ENCODE measurements at places on chromosomes 11 and 22. TPM values are rescaled to one million over a fixed set of nuclear protein-coding genes. Genes with fewer than 3 reads are reported as not detected.

GRCh38 chr11:123505546-123506299, 75.7 kb downstream of the GRAMD1B start:
- DNase-seq, result no peak

- DNase-seq, result no peak
Measured at GRCh38 chr22:44133901-44134571, 46.7 kb upstream of the PARVG start.

Gene LSP1
- 85.5 TPM for total RNA-seq

DNA sequence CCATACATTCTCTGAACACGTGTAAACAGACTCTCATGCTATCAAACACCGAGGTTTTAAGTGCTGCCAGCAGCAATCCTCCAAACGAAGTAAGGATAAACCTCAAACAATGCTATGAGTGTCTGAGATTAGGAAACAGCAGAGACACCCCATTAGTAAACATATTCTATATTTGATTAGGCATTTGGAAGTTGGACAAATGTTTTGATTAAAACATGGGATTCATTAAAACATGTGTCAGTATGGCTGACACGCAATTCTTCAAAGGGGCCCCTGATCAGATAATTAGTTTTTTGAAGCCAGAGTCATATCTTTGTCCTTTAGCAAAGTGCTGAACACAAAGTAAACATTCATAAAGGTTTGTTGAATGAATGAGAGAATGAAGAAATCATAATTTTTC, 33.2 kb upstream of the BLID start:
- DNase-seq, result no peak

DNA sequence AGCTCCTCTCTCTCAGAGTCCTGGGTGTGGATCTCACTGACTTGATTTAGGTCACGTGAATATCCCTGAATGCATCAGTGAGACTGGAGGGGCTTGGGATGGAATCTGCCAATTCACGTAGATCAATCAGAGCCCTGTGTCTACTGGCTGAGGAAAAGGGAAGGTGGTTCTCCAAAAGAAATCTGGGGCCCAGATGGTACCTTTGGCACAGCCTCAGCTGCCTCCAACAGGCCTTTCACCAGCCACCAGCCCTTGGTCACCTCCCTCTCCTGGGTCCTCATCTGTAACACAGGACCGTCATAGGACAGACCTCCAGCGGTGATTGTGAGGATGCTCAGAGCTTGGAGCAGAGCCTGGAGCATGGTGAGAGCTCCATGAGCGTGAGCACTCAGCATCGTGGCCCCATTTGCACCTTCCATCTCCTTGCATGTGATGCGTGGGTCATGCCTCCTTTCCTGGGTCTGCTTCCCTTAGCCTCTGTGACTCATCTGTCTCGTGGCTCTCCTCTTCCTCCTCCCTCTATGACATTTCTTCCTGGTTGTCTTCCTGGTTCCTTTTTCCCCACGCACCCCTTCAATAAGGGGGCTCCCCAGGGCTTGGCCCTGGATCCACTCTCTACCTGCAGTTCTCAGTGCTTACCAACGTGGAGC, 7.5 kb upstream of the MIEF1 start:
- no peak for DNase-seq

- DNase-seq, result no peak
Measured at GRCh38 chr11:116376054-116376453, 396.7 kb downstream of the BUD13 start.

Gene SCGB1A1
- total RNA-seq, result not detected

DNA sequence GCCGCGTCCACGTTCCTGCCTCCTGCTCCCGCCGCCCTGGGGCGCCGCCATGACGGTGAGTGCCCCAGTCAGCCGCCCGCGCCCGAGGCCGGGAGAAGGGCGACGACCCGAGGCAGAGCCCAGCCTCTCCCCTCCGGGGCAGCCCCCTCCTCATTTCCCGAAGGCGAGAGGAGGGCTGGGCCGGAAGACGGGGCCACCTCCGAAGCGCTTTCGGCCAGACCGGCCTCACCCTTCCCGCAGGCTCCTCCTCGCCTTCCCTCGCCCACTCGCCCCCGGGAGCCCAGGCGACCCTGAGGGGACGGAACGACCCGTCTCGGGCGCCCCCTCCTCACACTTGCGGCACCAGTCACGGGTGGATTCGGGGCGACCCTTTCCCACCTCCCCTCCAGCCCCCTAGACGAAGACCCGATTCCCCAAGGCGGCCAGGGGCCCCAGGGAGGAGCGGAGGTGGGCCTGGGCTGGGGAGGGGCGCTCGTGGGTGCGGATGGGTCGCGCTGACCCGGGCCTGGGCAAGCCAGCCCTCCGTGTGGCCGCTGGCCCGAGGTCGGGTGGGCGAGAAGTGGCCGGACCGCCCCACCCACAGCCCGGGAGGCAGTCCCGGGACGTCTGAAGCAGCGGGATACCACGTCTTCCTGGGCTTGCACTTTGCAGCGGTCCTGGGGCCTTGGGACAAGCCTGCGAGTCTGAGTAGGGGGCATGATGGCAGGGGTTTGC, 49.7 kb downstream of the TRIOBP start:
- peak; percentile 18 for DNase-seq

Gene CARD10
- total RNA-seq, result 5.5 TPM

- no peak for DNase-seq
Measured at GRCh38 chr11:11449327-11449726, 96.3 kb upstream of the CSNK2A3 start.

GRCh38 chr11:57378186-57378585, 2.8 kb downstream of the PRG3 start:
- DNase-seq, result no peak

- DNase-seq, result no peak
Measured at GRCh38 chr11:36330411-36330810, 34.3 kb downstream of the PRR5L start.

DNA sequence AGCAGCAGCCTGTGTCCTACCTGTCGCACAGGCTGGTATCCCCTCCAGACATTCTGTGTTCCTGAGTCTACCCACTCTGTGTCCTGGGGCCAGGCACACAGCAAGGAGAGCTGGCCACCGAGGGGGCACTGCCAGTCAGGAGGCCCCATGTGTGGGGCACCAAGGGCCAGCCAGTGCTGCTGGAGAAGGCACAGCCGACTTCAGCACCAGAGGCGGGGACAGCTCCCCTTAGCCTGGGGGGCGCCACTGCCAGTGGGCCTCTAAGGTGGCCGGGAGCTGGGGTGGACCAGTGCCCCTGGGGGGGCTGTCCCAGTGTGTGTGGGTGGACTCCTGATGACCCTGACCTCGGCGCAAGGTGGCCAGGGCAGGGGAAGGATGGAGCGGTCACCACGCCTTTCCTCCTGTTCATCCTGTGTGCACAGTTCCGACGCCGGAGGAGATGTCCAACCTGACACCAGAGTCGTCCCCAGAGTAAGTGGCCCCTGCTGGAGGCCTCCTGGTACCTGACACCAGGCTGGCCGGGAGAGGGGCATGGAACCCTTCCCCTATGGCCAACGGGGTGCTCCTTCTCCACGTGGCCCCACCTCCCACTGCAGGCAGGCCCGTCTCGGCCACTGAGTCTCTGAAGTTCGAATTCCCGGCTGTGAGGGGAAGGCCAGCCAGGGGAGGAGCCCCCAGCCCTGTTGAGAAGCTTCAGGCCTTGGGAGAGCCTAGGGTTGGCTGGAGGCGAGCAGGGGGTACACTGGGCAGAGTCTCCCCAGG, 35.4 kb downstream of the MOB2 start:
- DNase-seq, result no peak

GRCh38 chr11:76234021-76234415, 27.7 kb upstream of the WNT11 start:
- no peak for DNase-seq

Gene OR56A1
- 2.2 TPM for total RNA-seq
